ENCODE measurements at places on chromosomes 6 and 20.

DNA sequence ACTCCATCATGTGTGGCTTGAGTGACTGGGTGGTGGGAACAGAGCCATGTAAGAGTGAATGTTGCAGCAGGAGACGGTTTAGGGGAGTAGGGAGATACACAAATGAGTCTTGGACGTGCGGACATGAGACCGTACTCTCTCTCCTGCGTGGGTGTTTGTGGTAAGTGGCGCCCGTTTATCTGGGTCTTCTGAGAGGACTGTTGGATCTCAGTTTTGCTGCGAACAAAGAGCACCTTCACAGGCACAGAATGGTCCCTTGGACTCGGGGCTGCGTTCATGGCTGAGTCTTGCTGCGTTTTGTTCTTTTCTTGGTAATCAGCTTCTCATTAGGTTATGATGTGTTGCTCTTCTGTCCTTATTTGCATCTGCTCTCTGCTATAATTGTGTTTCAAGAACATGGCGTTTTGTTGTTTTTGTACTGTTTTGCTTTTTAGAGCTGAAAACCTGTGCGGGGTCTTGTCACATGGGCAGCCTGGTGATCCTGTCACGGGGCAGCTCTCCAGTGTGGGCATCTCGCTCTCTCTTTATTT lies 28.5 kb downstream of the STK35 start:
- no peak for DNase-seq

DNA sequence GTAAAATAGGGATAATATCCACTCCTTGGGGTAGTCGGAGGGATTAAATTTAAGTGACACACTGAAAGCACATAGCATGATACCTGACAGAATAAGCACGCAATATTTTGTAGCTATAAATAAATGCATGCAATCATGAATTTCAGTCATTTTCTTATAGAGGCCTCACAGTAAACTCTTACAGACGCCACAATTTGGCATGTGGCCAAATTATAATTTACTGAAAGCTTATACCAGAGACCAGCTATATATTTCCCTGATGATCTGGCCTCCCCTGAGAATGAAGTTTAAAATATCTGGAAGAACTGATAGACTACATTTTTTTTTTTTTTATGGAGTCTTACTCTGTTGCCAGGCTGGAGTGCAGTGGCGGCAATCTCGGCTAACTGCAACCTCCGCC lies 40.9 kb downstream of the QRSL1 start:
- no peak for DNase-seq

DNA sequence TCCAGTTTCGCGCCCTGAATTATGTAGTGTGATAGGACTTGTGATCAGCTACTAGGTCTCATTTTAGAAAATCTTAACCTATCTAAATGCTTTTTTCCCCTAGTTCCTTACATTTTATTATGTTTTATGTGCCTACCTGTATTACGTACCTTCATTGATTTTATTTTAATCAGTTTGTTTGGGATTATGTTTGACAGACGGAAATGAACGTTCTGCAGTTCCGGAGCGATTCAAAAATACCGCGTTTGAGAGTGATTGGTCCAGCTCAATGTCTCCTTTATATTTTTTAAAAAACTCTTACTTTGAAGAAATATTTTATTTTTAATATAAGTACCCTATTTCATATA lies 114.3 kb upstream of the BTN3A2 start:
- no peak for DNase-seq

GRCh38 chr6:87897663-87898062 lies 150.0 kb upstream of the SPACA1 start:
- DNase-seq: no peak

DNA sequence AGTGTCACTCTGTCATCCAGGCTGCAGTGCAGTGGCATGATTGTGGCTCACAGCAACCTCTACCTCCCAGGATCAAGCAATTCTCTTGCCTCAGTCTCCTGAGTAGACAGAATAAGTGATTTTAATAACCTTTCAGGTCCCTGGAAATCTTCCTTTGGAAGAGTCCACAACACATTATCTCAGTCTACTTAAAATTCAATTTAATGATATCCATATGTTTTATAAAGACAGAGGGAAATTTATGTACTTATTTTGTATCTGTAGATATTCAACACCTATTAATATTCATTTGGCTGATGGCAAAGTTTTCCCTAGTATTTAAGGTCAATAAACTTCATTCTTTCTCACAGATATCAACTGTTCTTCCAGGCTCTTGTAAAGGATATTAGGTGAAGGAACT lies 881.4 kb upstream of the GJE1 start:
- DNase-seq: no peak

- no peak for DNase-seq
Observed at GRCh38 chr20:34532756-34533155, 16.5 kb downstream of the DYNLRB1 start.

- no peak for DNase-seq
Observed at GRCh38 chr6:29593199-29593855, 8.4 kb downstream of the OR2H2 start.

DNA sequence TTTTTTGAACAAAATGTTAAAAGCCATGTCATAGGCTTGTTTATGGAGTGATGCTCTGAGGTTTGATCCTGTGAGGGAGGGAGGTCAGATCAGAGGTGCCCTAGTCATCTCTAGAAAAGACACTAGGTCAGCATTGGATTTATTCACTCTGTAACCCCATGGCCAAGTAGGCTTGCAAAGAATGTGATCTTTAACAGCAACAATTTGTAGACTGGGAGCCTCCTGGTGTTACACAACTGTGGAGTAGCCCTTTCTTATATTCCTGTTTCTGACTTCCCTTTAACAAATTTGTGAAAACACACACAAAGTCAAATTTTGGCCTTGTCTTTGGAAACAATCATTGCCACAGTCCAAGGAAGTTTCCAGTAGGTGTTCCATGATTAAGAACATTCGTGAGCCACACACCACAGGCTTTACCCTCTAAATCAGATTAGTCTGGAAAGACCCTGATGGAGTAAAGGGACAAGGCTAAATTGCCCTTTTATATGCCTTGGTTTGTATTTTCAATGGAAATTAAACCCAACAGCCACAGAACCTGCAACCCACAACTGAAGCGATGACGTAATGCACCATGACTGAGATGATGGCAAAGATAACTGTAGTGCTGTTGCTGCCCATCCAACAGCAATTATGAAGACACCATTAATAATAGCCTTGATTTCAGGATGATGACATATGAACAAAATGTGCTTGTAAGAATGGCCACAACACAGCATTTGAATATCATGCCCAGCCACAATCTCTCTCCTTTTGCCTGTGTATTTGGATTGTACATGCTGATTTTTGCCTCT lies 22.1 kb downstream of the SCP2D1 start:
- no peak for DNase-seq

- no peak for DNase-seq
Observed at GRCh38 chr6:13319891-13320564, 8.3 kb downstream of the TBC1D7 start.

- DNase-seq: no peak
Observed at GRCh38 chr20:25139029-25139705, 56.3 kb upstream of the ENTPD6 start.

Data from activated CD4-positive, CD25-positive, alpha-beta regulatory T cell treated with anti-CD3 and anti-CD28 coated beads, Interleukin-2, amount 50 U/mL, for 72 hours (primary cell).